Naive thymus-derived CD4-positive, alpha-beta T cell (primary cell): ENCODE measurements at places on chromosomes 16 and 17. TPM values are rescaled to one million over a fixed set of nuclear protein-coding genes. Genes with fewer than 3 reads are reported as not detected.

The CFAP119 gene
- total RNA-seq: 1.8 and 2.3 TPM in 2 replicates

The TMEM106A gene
- total RNA-seq: 13.9 TPM

The HEXIM2 gene
- total RNA-seq: 4.7 and 8.2 TPM in 2 replicates

The KRT40 gene
- total RNA-seq: not detected

The AOC2 gene
- total RNA-seq: 3.0 TPM

The DPEP2NB gene
- total RNA-seq: not detected in 2 replicates

The DPEP3 gene
- 1.6 TPM for total RNA-seq

The HYDIN gene
- total RNA-seq: not detected

The FBXO31 gene
- 41.3 TPM for total RNA-seq

The TBC1D26 gene
- total RNA-seq: 0.43 TPM

The CRYM gene
- not detected for total RNA-seq

The MTSS2 gene
- 16.7 TPM for total RNA-seq

The NTHL1 gene
- total RNA-seq: 26.8 and 27.0 TPM in 2 replicates

The TSPOAP1 gene
- total RNA-seq: 41.7 TPM

The TP53TG3 gene
- not detected for total RNA-seq

The CDC6 gene
- 0.51 TPM for total RNA-seq

The SCARF1 gene
- 1.2 TPM for total RNA-seq

The ADGRG1 gene
- total RNA-seq: 3.5 and 5.0 TPM in 2 replicates

The KCNJ18 gene
- total RNA-seq: not detected

The ACE gene
- total RNA-seq: 0.73 TPM

The MGAT5B gene
- total RNA-seq: 3.7 and 3.8 TPM in 2 replicates

The ABCC11 gene
- total RNA-seq: 0.81 TPM

The HOXB1 gene
- total RNA-seq: not detected

The SNX20 gene
- total RNA-seq: 32.4 TPM

The HSF4 gene
- total RNA-seq: 9.9 TPM

The TACO1 gene
- 20.3 and 23.6 TPM in 2 replicates for total RNA-seq

The MPP3 gene
- not detected for total RNA-seq

The ZPBP2 gene
- 0.84 TPM for total RNA-seq

The ADORA2B gene
- 0.50 TPM for total RNA-seq

The TBC1D3 gene
- total RNA-seq: not detected

The WFDC1 gene
- not detected in 2 replicates for total RNA-seq

The DLX4 gene
- 1.6 TPM for total RNA-seq

The SPAG9 gene
- 59.5 TPM for total RNA-seq

The ABCA8 gene
- not detected in 2 replicates for total RNA-seq

The TNFRSF17 gene
- total RNA-seq: not detected in 2 replicates

The CLEC18B gene
- 3.0 TPM for total RNA-seq

The MYH2 gene
- total RNA-seq: not detected

The CLDN9 gene
- total RNA-seq: 0.15 and 0.38 TPM in 2 replicates

The SLC16A11 gene
- total RNA-seq: 0.88 TPM

The SDF2 gene
- 28.6 TPM for total RNA-seq

The CTRB1 gene
- total RNA-seq: not detected

The NLGN2 gene
- total RNA-seq: 17.8 TPM

The HOXB9 gene
- 0.24 TPM for total RNA-seq

The RGS9 gene
- 3.9 TPM for total RNA-seq

The TTLL6 gene
- total RNA-seq: not detected

The NOTUM gene
- total RNA-seq: not detected

The ADAD2 gene
- total RNA-seq: not detected

The IGF2BP1 gene
- not detected for total RNA-seq

The HS3ST2 gene
- 0.32 TPM for total RNA-seq

The STAT5B gene
- total RNA-seq: 157 and 183 TPM in 2 replicates

The TCAP gene
- 2.0 TPM for total RNA-seq
